Activated T-cell treated with anti-CD3 and anti-CD28 coated beads for 1 hour (primary cell): ENCODE measurements at places on chromosomes 5 and 9.

DNA sequence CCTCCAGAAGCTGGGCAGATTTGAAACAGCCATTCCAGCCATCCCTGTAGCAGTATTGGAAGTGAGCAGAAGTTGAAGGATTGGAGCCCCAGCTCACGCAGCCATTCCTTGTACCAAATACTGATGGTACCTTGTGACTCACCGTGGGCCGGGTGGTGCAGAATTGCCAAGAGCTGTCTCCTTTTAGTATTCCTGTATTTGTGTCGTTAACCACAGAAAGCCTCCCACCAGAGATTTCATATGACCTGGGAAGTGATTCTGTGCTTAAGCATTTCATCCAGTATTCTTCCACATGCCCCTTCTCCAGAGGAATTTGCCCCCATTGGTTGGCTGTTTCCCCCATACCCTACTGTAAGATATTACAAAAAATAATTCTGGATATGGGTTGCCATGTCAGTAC, 17.7 kb upstream of the TLX3 start:
- DNase-seq: no peak

- DNase-seq: no peak
Observed at GRCh38 chr9:17757816-17758215, 178.9 kb downstream of the SH3GL2 start.

- DNase-seq: no peak
Observed at GRCh38 chr5:74433255-74433895, 207.2 kb downstream of the ENC1 start.

GRCh38 chr5:2303431-2304100, 420.8 kb upstream of the IRX4 start:
- no peak for DNase-seq

- DNase-seq: no peak
Observed at GRCh38 chr9:93256878-93257807, 73.2 kb downstream of the WNK2 start.

- no peak for DNase-seq
Observed at GRCh38 chr9:79542735-79543620, 28.8 kb upstream of the TLE4 start.

DNA sequence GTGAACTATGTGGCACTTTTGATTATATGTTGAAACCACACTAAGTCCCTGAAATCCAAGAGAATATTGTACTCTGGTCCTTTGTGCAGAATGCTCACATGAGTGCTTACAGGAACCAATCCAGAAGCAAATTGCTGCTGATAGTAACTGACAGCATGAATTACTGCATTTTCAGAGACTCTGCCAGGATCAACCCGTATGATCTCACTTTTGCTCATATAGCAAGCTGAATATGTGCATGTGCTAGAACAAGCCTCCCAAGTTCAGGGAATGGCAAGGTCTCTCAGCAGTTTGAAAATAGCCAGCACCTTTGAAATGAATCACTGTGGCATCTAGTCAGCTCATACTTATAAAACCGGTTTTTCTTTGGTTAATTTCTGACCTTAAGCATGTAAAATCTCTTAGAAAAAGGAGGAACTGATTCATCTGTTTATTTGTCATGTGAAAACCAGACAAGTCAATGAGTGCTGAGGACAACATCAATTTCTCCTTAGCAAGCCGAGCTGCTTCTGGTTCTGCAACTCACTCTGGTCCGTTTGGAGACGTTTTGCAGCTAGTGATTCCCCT, 215.7 kb upstream of the ELL2 start:
- no peak for DNase-seq

- DNase-seq: no peak
Observed at GRCh38 chr9:71941060-71941568, 29.7 kb downstream of the C9orf85 start.

DNA sequence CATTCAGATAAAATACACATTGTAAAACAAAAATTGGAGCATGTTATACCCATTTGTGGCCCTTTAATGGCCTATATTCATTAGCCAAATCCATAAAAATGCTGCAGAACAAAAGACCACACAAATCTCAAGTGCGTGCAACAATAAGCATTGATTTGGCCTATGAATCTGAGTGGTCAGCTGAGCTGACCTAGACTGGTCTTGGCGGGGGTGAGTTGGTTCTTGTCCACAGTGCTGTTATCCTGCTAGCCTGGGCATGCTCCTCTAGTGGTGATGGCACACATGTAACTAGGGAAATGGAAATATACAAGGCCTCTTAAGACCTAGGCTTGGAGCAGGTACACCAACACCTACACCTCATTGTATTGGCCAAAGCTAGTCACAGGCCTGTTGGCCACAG, 122.2 kb upstream of the TBCA start:
- DNase-seq: no peak

DNA sequence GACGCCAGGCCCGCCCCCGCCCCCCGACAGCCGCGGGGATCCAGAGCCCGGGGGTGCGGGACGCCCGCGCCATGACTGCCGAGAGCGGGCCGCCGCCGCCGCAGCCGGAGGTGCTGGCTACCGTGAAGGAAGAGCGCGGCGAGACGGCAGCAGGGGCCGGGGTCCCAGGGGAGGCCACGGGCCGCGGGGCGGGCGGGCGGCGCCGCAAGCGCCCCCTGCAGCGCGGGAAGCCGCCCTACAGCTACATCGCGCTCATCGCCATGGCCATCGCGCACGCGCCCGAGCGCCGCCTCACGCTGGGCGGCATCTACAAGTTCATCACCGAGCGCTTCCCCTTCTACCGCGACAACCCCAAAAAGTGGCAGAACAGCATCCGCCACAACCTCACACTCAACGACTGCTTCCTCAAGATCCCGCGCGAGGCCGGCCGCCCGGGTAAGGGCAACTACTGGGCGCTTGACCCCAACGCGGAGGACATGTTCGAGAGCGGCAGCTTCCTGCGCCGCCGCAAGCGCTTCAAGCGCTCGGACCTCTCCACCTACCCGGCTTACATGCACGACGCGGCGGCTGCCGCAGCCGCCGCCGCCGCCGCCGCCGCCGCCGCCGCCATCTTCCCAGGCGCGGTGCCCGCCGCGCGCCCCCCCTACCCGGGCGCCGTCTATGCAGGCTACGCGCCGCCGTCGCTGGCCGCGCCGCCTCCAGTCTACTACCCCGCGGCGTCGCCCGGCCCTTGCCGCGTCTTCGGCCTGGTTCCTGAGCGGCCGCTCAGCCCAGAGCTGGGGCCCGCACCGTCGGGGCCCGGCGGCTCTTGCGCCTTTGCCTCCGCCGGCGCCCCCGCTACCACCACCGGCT, 1.0 kb downstream of the FOXE1 start:
- peak; percentile 40 for DNase-seq

DNA sequence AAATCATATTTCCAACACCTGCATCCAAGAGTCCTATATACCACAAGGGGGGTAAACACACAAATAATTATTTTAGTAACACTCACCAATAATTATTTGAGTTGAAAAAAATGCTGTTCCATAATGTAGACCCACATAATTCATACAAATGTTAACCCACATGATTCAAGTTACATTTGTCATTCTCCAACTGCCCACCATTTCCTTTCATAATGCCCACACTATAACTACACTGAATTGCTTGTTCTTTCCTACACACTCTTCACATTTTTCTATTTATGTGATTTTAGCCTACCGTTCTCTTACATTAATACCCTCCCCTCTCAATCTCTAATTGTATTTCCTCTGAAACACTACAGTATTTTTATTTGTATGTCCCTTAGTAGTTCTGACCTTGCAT, 35.9 kb upstream of the HK3 start:
- no peak for DNase-seq

GRCh38 chr9:112103405-112103804, 71.7 kb downstream of the SUSD1 start:
- no peak for DNase-seq

GRCh38 chr5:10268100-10268499, 18.0 kb downstream of the CCT5 start:
- DNase-seq: no peak

- DNase-seq: no peak
Observed at GRCh38 chr9:101114317-101114716, 85.8 kb downstream of the PLPPR1 start.

GRCh38 chr5:35066260-35066795, 18.6 kb upstream of the AGXT2 start:
- DNase-seq: no peak

DNA sequence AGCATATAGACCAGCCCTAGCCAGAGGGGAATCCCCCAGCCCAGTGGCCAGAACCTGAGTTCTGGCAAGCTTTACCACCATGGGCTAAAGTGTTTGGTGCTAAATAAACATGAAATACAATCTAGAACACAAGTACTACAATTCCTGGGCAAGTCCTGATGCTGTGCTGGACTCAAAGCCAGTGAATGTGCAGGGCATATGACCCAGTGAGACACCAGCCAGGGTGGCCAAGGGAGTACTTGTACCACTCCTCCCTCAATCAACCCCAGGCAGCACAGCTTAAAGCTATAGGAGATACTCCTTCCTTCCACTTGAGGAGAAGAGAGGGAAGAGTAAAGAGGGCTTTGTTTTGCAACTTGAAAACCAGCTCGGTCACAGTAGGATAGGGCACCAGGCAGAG, 63.6 kb downstream of the SSBP2 start:
- no peak for DNase-seq
